ENCODE measurements at places on chromosomes 2 and 18.
A peak's percentile ranks its signal among the peaks of the same experiment; 100 is the strongest.

DNA sequence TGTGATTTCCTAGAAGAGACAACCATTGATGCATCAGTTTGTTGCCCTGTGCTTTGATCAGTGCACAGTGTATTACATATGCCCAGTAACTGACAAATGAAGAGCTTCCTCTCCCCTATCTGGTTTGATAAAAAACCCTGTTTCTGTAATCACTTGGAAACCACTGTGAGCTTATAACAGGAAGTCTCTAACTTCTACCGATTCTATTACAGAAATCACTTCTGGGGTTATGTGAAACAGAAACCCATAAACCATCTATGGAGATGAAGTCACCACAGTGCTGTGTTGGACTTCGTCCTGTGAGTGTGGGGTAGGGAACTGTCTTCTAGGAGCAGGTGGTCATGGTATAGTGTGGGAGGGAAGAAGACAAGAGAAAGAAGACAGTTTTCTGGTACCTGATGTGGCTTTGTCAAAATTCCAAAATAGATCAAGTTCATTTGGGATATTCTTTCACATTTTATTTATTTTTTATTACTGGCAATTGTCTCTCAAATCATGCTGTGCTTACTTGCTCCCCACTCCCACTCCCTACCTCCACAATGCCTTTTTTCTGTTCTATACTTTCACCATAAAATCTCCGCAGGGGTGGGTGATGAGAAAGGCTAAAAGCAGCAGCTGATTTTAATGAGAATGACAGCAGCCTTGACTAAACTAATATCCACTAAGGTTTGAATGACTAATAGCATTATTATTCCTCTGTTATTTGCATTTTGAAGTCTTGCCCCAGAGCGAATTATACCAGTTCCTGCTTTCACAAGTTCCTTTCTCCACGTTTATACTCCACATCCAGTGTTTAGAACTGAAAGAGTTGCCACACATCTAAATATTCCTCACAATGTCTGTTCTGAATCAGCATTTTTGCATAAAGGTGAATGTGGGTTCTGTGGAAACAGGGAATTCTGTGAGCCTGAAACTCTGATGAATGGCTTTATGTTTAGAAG, 41.7 kb upstream of the RND3 start:
- DNase-seq: no peak

- no peak for DNase-seq
Measured at GRCh38 chr18:8254654-8255053, 354.6 kb upstream of the RAB12 start.

- DNase-seq: no peak
Measured at GRCh38 chr2:202944408-202944807, 32.3 kb downstream of the CARF start.

GRCh38 chr2:66755974-66756373, 321.0 kb downstream of the MEIS1 start:
- DNase-seq: no peak

DNA sequence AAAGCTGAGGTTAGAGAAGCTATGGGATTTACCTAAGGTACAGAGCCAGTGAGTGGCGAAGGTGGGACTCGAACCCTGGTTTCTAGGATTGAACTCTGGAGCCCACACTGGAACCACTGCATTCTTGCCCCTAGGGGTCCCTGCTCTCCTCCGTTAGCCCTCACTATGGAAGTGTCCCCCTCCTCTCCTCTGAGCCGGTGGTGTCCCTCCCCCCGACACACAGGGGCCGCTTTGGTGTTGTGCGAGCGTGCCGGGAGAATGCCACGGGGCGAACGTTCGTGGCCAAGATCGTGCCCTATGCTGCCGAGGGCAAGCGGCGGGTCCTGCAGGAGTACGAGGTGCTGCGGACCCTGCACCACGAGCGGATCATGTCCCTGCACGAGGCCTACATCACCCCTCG, 8.5 kb upstream of the GMPPA start:
- DNase-seq: peak; percentile 62

GRCh38 chr18:45166836-45167551, 448.3 kb upstream of the SLC14A2 start:
- DNase-seq: no peak

- no peak for DNase-seq
Measured at GRCh38 chr2:229611360-229611759, 103.0 kb downstream of the DNER start.

GRCh38 chr2:20565101-20565622, 85.7 kb downstream of the HS1BP3 start:
- no peak for DNase-seq

DNA sequence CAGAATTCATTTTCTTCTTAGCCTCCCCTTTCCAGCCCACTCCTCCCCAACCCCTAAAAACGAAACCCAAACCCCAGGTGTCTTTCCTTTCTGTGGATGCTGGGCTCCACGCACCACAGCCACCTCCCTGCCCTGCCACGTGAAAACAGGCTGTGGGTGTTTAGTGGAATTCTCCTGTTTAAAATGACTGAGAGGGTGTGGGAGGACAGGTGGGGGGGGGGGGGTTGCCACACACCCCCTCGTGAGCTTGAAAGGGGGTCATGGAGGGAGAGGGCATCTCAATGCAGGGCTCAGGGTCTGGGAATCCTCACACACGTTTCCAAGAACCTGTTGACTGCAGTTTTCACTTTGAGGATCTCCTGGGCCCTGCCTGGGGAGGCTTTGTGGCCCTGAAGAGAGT, 110.3 kb downstream of the FAM210A start:
- DNase-seq: no peak

DNA sequence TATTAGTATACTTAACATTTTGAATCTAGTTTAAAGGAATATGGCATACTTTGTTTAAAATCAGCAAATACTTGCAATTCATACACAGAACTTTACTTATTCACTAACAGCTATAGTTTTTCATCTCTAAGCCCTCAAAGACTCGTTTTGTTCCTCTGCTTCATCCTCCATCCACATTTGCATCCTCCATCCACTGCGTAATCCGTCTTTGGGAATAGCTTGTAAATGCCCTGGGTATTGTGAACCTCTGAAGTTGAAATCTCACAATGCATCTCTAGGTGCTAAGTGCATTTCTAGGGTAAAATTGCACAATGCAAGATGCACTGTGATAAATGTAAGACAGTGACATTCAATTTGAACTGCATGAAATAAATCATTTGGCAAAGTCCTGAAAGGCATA, 115.8 kb upstream of the CDCA7 start:
- DNase-seq: no peak

GRCh38 chr18:74284191-74284979, 7.4 kb downstream of the CYB5A start:
- DNase-seq: no peak

DNA sequence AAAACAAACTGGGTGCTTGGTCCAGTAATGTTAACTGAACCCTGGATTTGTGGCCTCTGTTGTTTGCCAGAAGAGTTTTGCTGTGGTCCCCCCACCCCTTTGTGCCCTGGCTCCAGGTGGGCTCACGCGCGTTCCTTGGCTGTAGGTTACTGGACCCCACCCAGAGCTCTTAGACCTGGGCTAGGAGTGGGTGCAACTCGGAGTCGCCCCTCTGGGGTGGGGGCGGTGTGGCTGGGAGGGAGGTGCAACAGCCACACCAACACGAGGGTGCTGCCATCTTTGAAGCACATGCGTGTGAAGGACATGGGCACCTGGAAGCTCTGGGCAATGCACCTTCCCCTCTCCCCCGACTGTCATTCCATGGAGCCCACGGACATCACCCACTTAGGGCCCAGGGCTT, 92.7 kb downstream of the USP40 start:
- no peak for DNase-seq

- DNase-seq: no peak
Measured at GRCh38 chr2:85485815-85486214, 53.2 kb upstream of the MAT2A start.

DNA sequence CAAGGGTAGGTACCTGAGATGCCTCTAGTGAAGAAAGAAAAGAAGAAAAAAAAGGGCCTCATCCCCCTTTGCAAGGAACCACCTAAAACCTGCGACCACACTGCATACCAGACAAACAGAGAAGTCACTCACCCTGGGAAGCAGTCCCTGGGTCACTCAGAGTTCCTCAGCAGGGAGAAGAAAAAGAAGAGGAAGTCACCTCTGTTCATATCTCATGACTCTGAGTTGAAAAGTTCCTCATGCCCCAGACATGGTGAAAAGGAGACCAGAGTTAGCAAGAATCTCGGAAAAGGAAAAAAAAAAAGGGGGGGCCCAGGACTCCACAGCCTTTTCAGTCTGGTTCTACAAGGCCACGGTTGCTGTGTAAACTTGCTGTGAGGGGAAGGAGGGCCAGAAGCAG, 478.4 kb upstream of the NRXN1 start:
- no peak for DNase-seq

DNA sequence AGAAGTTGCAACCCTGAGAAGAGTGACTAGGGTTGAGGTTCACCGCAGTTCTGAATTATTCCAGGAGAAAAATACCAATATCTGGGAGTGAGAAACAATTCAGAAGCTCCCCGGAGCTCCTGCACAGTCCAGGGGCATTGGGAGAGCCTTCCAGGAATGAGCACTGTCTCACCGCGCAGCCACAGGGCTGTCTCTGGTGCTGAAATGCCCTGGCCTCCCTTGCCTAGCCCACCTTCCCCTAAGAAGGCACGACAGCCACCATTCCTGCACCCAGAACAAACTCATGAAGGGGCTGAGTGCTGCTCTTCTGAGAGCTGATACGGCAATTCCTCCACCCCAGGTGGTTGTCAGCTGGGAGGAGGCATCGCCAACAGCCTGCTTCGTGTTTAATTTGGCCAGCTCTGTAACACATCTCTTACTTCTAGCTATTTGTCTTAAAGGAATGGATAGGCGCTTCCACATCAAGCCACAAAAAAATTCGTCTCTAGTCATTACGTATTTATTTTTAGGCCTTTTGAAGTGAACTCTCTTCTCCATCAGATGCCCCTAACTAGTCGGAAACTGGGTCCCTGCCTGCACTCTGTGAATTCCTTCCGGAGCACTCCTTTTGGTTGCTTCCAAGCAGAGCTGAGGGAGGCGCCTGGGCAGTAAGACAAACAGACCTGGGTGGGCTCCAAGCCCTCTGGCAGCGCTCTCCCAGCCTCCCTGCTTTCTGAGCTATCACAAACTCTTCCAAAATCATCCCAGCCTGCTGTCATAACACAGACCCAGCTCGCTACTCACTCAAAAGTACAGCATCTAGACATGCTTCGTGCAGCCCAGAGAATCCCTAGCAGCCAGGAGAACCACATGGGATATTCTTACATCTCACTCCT, 120.5 kb upstream of the CCDC68 start:
- DNase-seq: no peak

DNA sequence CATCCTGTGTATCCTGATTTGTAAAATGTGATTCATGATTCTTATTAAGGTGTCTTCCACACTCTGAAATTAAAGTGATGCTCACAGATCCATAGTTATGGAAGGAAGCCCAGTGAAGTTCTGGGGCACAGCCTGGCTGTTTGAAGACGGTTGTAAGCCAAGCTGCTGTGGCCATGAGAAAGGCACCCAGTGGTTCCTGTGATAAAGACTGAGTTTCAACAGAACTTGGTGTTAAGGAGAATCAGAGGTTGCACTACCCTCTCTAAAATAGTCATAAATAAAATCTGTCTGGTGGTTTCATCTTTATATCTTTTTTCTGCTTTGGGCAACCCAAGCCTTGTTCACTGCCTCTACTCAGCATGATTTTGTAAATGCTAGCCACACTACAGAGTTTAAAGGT, 32.2 kb upstream of the SPOPL start:
- DNase-seq: no peak

DNA sequence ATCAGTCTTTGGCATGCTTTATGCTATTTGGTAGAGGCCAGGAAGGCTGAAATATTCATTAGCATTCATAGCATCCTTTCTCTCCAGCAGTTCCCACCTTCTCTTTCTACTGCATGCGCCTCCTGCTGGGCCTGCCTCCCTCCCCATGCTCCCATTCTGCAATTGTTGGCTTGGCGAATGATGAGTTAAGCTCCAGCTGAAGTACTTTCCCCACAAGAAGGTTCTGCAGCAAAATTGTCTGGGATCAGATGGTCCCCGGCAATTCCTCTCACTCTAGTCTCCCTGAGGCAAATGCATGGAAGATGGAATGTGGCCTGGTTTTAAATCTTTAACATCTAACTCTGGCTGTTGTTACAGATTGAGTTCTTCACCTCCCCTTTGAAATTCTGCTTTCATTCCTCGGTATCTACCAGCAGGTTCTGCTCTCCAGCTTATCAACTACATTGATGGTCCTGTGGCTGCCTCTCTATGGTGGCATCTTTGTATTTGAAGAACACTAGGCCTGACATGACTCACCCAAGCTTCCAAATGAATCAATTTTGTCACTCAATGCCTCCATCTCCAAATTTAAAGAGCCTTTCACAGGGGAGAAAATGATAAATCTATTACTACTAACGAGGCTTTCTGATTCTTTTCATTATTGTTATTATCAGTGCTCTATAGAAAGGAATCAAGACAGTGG, 55.9 kb downstream of the KCTD18 start:
- DNase-seq: no peak

GRCh38 chr2:27241761-27242613, 20.9 kb downstream of the SLC30A3 start:
- no peak for DNase-seq

DNA sequence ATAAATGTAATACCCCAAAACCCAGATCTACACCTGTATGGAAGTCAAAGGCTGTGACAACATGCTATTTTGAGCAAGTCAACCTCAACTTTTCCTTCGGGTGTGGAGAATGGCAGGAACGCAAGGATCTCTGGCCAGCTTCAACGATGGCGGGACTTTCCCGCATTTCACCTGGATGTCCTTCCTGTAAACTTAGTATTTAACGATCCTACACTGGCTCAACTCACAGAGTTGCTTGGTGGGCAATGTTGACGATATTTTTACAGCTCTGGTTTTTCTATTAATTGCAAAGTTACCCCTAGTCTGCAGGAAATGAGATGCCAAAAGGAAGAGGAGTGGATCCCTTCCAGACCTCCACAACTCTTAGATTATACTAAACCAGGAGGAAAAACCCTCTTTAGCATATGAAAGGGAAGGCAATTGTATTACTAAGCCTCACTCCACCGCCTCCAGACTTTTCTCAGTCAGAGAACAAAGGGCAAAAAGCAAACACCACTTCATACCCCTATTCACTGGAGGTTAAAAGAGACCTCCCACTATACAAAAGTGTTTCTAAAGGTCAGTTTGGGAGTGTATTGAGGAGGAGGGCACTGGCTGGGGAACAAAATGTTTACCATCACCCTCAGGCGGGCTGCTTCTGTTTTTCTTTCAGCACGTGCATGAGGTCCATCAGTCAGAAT, 56.5 kb upstream of the ACVR1 start:
- peak; percentile 28 for DNase-seq

GRCh38 chr18:10793730-10794370, 268.0 kb downstream of the NAPG start:
- no peak for DNase-seq

DNA sequence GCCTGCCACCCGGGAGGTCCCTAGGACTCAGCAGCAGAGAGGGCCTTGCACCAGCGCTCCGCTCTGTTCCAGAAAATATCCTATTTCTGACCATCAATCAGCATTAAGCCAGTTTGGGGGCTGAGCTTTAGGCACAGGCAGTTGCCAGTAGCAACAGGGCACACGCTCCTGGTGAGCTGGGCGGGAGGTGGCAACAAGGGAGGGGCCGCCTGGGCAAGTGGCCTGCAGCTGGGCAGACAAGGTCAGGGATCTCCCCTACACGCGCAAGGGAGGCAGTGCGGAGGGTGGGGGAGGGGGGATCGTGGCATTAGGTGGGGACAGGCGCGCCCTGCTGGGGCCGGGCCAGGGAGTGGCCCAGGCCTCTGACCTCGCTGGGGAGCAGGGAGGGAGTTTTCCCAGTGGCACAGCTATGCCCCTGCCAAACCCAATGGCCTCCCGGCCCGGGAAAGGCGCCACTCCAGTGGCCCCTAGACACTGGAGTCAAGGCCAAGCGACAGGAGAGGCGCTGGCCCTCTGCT, 302.8 kb downstream of the NCKAP5 start:
- DNase-seq: peak; percentile 35
